ENCODE measurements at places on chromosomes 3 and 15.

GRCh38 chr3:137792626-137793271 is 28.6 kb downstream of the SOX14 start:
- DNase-seq, result no peak

DNA sequence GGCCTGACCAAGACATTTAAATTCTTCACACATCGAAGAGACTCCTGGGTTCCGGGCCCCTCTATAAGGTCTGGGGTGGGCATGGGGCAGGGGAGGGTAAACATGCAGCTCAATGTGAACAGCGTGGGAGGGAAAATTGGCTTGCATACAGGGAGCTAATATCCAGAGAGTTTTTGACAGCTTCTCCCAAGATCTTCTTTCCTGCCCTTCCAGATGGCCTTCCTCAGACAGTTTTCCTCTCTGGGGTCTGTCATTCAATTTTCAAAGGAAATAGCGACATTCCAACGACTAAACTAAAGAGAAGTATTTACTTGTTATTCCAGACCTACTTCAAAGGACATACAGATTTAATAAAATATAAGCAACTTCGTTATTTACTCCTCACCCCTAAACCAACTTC is 1030.6 kb downstream of the MCTP2 start:
- DNase-seq, result no peak

- DNase-seq, result no peak
Observed at GRCh38 chr3:101821503-101821902, 27.8 kb upstream of the NFKBIZ start.

GRCh38 chr3:71917545-71917944 is 132.6 kb upstream of the PROK2 start:
- DNase-seq, result no peak

DNA sequence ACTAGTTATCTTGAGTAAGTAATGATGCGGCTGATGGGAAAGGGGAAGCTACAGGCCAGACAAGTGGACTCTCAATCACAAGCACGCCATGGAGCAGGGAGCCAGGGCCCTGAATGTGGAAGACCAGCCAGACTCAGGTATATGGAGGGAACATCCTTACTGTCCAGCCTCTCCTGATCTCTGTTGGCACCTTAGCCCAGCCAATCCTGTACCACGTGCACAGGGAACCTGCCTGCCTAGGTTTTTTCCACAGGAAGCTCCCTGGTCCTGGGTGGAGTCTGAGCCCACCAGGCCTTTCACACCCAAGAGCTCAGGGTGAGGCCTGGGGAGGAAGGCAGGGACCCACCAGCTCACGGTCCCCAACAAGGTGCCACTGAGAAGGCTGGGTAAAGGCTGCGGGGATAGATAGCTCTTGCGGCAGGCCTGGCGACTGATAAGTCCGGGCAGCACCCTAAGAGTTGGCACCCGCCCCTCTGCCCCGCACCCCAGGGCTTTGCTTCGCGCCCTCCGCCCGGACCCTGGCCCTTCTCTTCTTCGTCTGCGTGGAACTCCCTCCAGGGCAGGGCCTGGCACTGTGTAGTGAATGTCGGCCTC is 933 bp upstream of the APEH start:
- DNase-seq, result no peak

- DNase-seq, result no peak
Observed at GRCh38 chr3:44001072-44001471, 240.6 kb upstream of the TOPAZ1 start.

DNA sequence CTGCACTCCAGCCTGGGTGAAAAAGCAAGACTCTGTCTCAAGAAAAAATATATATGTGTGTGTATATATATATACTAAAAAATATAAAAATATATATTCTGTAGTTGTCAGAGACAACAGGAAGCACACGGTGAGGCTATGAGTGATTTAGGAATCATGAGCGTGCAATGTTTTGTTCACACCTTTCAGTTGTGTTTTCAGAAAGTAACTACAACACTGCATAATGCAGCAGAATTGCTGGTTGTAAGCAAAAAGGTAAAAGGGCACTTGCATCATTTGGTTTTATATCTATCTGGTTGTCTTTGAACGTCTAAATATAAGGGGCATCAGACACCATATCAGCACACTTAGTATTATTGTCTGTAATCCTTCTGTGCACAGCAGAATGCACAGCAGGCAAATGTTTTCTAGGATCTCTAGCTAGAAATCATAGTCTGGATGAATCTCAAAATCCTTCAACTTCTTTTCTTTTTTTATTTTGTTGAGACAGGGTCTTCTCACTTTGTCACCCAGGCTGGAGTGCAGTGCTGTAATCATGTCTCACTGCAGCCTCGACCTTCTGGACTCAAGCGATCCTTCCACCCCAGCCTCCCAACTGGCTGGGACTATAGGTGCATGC is 44.8 kb downstream of the CCR3 start:
- no peak for DNase-seq

- no peak for DNase-seq
Observed at GRCh38 chr15:37370941-37371340, 270.6 kb upstream of the MEIS2 start.

GRCh38 chr15:42020713-42021273 is at the start of gene PLA2G4E:
PLA2G4E (minus strand) TSS chr15:42021042; CDS start chr15:42021030, 12 bp downstream.
- DNase-seq, result no peak

DNA sequence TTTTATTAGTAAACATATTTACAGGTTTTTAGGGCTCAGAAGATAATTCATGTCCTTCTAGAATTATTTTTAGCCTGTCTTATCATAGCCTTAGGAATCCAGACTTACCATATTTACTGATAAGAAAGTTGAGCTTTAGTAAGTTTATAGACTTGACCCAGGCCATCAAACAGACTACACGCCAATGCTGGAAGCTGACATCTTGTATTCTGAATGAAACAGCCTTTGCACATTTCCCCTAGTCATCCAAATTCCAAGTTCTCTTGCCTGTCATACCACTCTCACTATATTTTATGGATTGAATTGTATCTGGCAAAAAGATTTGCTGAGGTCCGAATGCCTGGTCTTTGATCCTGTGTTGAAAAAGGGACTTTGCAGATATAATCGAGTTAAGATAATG is 58.6 kb downstream of the DRD3 start:
- DNase-seq, result no peak

GRCh38 chr3:149131589-149131988 is 2.2 kb downstream of the HPS3 start:
- DNase-seq, result no peak

DNA sequence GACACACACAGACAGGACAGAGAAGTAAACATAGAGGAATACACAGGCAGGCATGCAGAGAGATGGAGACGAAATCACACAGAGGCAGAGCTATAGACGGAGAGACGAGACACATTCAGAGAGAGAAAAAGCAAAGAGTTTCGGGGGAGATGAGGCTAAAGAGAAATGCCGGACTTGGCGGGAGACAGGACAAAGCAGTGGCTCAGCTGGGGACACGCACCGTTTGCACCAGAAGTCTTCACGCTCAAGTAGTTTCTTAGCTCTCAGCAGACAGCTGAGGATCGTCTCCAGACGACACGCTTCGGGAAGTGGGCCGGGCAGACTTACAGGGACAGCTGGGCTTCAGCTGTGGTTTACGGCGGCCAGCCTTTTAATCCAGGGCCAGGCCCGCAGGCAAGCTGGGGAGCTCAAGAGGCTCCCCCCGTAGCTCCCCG is 56.2 kb upstream of the DLG1 start:
- DNase-seq, result no peak

GRCh38 chr3:10142707-10143560 is 1.4 kb downstream of the VHL start:
- DNase-seq, result no peak

GRCh38 chr3:65837604-65838003 is 201.1 kb downstream of the MAGI1 start:
- DNase-seq, result no peak

GRCh38 chr3:23099677-23100076 is 103.5 kb upstream of the UBE2E2 start:
- no peak for DNase-seq

DNA sequence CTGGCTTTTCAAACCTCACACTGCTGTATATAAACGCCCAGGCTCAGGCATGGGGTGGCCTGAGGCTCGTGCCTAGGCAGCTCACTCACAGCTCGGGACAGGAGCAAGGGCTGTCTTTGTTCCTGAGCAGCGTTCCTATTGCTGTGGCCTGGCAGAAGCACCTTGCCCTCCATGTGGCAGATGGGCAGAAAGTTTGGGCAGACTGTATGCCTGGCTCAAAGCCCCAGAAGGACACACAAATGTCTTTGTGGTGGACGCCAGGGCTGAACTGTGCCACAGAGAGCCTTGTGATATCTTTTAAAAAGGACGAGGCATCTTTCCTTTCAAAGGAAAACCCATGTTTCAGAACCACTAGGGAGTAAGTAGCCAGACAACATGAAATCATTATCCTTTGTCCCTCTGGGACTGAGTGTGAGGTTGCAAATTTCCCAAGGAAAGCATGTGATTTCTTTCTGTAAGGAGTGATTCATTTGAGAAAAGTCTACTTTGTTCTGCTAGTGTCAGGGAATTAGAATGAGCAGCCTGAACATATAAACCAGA is 29.3 kb upstream of the UBE2E1 start:
- no peak for DNase-seq

- DNase-seq, result no peak
Observed at GRCh38 chr3:60133269-60134162, 1083.7 kb upstream of the CFAP20DC start.

- no peak for DNase-seq
Observed at GRCh38 chr3:24196526-24196925, 251.4 kb downstream of the NR1D2 start.

DNA sequence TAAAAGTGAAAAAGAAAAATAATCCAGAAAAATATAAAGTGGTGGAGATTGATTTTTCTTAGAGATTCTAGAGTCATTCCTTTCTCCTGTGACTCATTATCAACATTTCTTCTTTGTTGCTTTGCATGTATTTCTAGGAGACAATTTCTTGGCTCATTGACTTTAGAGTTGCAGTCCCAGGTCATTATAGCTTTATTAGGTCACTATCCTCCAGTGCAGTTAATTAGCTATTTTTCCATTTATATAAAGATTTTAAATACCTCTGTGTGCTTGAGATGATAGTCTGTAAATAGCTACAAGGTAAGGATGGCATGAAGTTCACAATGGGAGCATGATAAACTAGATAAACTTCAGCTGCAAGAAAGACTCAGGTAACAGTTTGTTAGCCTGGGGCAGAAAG is at the start of gene OR4F15:
Gene OR4F15, plus strand, starts transcription at position 301 of the 400 bp plus-strand sequence. CDS start 5,985 bp downstream, outside the sequence.
- no peak for DNase-seq

- DNase-seq, result no peak
Observed at GRCh38 chr3:51373658-51374421, 11.3 kb upstream of the MANF start.

GRCh38 chr3:25849641-25850385 is 59.9 kb downstream of the OXSM start:
- no peak for DNase-seq

DNA sequence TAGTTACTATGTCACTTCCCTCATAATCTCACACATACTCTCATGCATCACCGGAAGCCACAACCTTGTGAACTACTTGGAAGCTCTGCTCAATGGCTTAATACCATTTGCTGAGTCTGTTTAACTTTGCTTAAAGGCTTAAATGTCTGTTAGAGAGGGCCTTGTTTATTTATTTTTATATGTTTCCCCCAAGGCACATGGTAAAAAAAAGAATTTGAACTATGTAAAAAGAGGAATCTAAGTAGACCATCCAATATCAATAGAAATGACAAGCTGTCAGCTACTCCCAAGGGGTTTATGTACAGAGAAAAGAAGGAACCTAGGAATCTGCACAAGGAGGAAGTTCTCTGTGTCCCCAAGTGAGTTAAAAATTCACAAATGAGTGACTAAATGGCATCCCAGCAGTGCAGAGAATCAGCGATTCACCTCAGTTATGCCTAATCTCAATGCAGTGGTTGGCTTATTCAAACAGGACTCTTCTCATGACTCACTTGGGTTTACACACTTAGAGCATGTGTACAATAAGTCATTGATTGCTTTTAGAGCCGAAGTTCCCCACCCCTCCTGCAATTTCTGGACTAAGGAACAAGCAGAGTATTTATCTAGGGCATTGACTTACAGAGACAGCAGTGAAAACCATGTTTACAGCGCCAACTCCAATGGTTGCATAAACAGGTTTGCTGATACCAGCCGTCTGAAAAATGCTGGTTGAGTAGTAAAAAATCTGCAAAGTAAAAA is 24.4 kb downstream of the SLC2A2 start:
- no peak for DNase-seq

- no peak for DNase-seq
Observed at GRCh38 chr3:188198001-188198400, 44.0 kb downstream of the LPP start.

GRCh38 chr3:55724821-55725220 is 237.7 kb upstream of the WNT5A start:
- no peak for DNase-seq

DNA sequence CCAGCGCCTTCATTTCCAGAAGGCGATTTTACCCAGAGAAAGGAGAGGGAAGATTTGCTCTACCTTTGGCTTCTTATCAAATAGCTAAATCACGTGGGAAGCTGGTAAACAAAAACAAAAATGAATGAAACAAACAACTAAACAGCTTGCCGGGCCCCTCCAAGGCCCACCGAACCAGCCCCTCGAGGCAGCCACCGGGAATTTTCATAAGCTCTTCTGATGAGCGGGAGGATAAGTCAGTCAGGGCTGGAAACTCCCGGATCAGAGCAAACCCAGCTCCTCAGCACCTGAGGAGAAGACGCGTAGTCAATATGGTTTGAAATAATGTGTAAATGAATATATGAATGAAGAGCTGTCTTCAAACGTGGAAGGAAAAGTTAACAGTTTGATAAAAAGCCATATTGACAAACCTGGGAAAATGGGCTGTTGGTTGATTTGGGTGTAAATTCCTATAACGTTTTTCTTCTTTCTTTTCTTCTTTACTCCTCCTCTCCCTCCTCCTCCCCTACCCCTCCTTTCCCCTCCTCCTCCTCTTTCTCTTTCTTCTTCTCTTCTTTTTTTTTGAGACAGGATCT is 10.7 kb downstream of the RPLP1 start:
- no peak for DNase-seq

GRCh38 chr15:80823120-80823519 is 44.0 kb downstream of the CEMIP start:
- DNase-seq, result no peak

GRCh38 chr3:172065967-172066762 is 26.8 kb downstream of the FNDC3B start:
- DNase-seq, result no peak

DNA sequence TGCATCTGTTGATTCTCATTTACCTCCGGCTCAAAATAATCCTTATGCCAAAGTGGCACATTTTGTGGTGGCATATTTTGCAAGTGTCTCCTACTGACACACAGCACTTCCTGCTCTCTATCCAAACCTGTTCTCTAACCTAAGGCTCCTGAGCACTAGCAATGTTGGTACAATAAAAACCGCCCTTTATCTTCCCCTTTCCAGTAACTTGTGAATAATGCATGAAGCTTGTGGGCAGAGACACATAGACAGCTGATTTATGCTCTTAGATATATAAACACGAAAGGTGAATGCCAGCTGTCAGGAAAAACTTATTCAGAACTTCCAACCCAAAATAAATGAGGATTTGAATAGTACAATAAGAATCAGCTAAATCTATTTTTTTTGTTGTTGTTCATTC is 34.6 kb upstream of the ARPIN start:
- no peak for DNase-seq

DNA sequence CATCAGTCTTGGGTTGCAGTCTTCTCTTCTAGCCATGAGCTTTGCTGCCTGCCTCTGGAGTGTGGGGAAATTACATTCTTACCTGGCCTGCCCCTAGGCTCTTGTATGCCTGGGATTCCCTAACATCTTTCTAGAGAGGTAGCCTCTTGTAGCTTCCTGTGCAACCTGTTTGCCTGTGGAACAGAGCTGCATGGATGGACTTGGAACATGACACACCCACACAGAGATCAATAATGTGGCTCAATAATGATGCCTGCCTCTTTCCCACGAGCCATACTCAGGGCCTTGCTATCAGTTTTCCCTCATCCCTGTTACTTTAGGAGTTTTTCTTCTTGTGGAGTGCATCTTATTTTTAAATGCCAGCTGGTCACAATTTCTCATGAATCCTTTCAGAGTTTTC is 11.4 kb downstream of the CHCHD6 start:
- no peak for DNase-seq
